ENCODE measurements at places on chromosomes 3 and 15.
A peak's percentile ranks its signal among the peaks of the same experiment; 100 is the strongest.

GRCh38 chr15:34753236-34753894 is 1.4 kb downstream of the GJD2 start:
- DNase-seq = no peak

- no peak for DNase-seq
Measured at GRCh38 chr15:69562116-69562515, 109.5 kb downstream of the RPLP1 start.

DNA sequence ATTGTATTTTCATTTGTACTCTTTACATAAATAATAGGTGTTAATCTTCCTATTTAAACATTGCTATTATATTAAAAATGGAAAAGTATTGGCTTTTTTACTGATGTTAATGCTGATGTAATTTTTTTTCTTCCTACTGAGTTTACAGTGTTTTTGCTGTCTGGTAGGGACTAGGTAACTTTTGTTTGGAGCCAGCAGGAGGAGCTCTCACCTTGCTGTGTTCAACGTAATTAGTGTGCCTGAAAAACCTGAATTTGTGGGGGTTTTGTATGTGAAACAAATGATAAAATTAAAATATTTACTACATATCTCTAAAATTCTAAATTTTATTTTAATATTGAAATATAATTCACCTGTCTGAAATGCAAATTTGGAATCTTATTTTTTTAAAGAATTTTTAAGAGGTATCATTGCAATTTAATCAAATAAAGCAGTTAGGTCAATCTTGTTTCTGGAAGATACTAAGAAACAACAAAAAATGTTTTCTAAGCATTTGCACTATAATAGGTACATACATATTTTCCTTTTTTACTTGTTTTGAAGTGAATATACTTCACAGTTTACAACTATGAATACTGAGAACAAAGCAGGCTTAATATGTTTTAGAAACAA is 48.8 kb downstream of the EPHA6 start:
- peak; percentile 80 for DNase-seq

DNA sequence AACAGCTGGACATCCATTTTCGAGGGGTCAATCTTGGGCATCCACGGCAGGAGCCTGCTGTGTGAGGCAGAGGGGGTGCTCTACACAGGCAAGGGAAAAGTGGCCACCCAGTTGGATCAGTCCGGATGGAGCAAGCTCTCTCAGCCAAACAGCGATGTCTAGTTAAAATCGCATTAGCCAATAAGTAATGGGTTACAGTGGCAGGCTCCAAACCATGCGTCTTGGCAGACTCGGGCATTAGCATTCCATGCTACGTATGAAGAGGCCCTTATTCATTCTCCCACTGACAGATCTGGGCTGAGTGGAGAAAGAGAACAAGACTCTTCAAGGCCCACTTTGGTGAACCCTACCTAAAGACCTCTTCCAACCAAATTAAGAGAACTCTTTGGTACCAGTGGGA is 49.3 kb downstream of the CCNB2 start:
- no peak for DNase-seq

GRCh38 chr15:85595804-85596536 is 198.8 kb downstream of the KLHL25 start:
- DNase-seq = no peak

DNA sequence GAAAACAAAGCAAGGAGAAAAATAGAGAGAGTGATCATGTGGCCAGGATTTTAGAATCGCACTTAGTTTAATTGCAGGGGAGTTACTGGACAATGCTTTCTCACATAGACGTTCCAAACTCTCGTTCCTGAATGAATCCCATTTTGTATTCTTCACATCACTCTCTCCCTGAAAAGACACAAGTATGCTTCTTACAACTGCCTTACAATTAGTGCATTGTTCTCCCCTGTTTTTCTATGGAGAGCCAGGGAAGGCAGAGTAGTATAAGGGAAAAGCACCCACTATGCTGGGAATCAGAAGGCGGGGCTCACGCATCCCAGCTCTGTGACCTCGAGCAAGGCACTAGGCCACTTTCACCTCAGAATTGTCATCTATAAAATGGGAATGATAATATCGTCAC is 14.4 kb downstream of the TMOD2 start:
- DNase-seq = no peak

DNA sequence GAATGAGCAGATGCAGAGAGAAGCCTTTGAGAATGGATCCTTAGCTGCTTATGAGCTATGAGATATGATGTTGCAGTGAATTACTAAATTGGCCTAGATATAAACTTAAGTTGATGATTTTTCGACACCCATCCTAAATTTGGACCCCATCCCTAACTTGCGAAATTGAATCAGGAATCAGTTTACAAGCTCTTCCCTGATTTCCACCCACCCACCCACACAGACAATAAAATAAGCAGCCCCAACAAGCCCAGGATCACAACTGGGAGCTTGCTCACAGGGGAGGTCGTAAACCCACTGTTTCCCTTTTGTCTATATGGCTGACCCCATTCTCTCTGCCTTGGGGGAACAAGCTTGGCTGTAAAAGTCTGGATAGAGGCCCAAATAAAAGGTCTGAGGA is 57.3 kb downstream of the GREM1 start:
- DNase-seq = no peak

GRCh38 chr3:71547249-71548198 is 36.0 kb downstream of the FOXP1 start:
- no peak for DNase-seq

- DNase-seq = no peak
Measured at GRCh38 chr3:129586746-129587430, 19.6 kb downstream of the PLXND1 start.

- DNase-seq = peak; percentile 65
Measured at GRCh38 chr15:51736751-51737521, 519 bp downstream of the LYSMD2 start.

DNA sequence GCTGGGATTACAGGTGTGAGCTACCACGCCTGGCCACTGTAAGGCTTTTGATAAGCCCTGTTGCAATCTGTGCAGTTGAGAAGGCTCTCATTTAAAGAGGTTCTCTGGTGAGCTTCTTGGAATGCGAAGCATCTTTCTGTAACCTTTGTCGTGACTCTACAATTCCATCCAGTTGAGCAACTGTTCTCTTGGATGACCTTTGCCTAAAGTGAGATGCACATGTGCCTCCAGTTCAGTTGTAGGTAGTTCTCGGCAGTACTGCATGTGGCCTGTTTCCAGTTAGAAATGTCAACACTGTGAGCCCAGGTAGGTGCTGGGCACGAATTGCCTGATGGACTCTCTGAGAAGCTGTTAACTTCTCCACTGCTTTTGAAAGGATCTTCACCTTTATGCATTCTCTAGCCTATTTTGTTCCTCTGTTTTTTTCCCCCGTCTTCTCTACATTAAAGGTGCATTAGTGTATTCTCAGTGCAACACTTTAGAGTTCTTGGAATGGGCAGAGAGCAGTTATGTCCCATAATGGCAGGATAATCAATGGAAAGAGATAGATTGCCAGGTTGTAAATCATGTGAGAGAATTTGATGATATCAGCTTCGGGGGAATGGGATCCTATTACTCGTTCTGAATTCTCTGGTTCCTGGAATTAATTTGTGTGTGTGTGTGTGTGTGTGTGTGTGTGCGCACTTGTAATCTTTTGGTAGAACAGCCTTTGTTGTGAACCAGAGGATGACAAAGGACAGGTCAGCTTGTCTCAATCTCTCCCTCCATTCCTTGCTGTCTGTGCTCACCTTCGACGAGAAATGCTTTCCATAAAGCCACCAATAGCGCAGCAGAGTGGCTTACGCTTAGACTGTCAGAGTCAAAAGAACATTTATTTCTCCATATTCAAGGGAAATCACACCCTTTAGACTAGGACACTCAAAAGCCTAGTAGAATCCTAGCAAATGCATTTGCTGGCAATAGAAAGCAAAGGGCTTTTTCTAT is 51.1 kb downstream of the PTPRG start:
- DNase-seq = no peak

DNA sequence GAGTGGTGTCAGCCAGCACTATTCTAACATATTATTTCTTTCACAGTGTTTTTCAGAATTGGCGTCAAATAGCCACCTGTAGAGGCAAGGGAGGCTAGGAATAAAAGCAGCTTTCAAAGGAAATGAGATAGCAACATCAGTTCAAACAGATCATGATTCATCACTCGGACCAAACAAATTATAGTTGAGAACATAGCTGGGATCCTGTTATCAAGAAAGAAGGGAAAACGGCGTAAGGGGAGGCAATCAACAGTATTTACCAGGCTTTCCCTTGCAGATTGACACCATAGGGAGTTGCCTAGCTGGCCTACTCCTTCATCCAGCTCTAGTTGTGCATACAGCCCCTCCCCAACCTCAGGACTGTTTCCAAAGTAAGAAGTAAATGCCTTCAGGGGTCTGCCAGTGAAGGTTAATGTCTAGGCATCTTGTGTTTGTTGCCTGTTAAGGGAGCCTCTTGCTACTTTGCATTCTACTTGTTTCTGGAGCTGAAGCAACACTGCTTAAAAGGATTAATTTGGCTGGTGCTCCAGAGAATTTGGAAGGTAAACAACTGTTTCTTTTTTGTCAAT is 286.5 kb downstream of the NSUN3 start:
- DNase-seq = no peak

All from NCI-H2081 (cell line).